ENCODE measurements at places on chromosomes 3 and 15.

DNA sequence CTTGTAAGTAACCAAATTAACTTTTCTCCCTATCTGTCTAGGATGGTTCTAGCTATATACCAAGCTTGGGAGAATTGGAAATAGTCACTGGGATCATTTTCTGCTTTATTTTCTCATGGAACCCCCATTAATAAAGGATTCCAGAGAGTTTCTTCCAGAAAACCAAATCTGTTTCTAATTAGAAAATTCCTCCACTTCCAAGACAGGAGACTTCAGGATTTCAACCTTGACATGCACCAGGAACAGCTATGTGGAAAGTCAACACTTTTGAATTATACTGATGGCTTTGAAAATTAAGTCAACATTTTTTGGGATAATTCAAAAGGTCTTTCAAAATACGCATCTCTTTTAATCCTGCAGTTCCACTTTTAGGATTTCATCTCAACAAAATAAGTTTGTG, 138.3 kb downstream of the MEX3B start:
- DNase-seq: no peak

DNA sequence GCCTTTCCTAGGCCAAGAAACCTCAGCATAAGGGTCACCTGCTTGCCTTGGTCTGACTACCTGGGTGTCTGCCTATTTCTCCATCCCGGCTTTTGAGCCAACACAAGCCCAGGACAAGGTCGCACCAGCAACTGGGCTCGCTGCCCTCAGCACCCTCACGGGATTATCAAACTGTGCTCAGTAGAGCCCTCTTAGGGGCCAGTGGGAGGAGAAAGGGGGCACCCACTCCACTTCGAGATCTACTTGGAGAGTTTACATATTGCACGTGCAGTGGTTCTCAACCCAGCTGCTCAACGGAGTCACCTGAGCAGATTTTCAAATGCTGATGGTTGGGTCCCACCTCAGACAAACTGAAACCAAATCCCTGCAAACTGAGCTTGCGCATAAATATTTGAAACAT, 31.1 kb downstream of the TSPAN3 start:
- no peak for DNase-seq

GRCh38 chr3:111577798-111578685, 17.1 kb downstream of the ZBED2 start:
- peak; percentile 70 for DNase-seq

GRCh38 chr3:5136919-5137429, 14.9 kb downstream of the ARL8B start:
- DNase-seq: no peak

DNA sequence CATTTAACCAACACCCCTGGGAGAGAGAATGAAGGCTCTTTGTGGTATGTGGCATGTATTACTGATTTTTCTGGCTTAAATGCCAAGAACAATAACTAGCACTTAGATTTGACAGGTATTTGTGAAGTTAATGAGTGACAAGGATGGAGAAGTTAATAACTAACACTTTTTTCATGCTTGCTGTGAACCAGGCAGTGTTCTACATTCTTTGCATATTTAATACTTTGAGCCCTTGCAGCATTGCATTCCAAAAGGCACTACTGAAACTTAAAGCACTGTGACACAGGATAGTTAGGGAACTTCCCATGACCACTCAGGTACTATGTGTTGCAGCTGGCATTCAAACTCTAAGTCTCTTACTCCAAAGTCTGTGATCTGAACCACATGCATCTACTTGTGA, 650.6 kb downstream of the ZPLD1 start:
- no peak for DNase-seq

DNA sequence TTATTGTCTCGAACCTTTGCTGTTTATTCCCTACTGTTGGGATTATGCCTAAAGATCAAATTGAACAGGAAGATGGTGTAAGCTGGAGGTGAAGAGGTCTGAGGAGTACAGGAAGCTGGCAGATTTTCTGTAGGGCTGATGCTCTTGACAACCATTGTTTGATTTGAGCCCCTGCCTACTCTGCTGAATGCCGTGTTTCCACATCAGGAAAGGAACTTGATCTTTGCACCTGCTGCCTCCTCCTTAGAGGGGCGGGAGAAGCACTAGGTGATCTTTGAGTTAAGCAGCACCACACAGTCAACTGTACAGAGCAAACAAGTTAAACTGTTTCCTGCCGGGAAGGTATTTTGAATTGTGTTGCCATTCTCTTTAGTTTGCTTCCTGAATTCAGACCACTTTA, 364.6 kb upstream of the EPHA6 start:
- DNase-seq: no peak

DNA sequence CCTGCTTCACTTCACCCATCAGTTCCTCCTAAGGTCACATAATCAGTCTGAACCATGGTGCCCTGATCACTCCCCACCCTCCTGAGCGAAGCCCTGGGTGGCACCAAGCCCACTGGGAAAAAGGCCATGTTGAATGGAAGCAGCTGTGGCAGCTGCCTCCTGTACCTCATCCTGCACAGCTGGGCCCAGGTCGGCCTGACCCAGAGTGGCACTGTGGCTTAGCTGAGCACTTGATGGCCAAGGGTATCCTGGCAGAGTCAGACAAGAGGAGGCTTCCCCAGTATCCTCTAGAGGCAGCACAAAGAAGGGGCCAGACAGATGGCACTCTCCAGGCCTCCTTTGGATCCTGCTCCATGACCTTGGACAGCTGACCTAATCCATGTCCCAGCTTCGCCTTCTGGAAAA, 68.4 kb downstream of the TLE3 start:
- DNase-seq: no peak

- DNase-seq: no peak
Observed at GRCh38 chr3:178072391-178073305, 463.6 kb upstream of the KCNMB2 start.

GRCh38 chr3:51670053-51670822, 814 bp upstream of the TEX264 start:
- DNase-seq: no peak

- no peak for DNase-seq
Observed at GRCh38 chr3:186361246-186361761, 730 bp downstream of the DGKG start.

DNA sequence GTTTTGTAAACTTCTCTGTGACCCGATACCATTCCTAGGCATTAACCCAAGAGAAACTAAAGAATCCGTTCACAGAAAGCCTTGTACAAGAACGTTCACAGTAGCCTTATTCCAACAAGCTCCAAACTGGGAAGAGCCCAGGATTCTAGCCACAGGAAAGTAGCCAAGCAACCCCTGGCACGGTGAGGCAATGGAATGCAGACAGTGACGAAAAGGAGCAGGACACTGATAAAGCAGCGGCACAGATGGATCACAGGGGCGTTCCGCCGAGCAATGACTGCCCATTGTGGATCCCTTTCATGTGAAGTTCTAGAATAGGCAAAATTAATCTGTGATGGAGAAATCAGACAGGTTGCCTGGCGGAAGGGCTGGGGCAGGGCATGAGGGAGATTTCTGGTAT, 198.7 kb upstream of the CHRNA7 start:
- DNase-seq: no peak

- DNase-seq: peak; percentile 86
Observed at GRCh38 chr15:75349851-75350588, 3.2 kb downstream of the NEIL1 start.

GRCh38 chr3:16897254-16897926, 12.6 kb downstream of the PLCL2 start:
- DNase-seq: no peak

DNA sequence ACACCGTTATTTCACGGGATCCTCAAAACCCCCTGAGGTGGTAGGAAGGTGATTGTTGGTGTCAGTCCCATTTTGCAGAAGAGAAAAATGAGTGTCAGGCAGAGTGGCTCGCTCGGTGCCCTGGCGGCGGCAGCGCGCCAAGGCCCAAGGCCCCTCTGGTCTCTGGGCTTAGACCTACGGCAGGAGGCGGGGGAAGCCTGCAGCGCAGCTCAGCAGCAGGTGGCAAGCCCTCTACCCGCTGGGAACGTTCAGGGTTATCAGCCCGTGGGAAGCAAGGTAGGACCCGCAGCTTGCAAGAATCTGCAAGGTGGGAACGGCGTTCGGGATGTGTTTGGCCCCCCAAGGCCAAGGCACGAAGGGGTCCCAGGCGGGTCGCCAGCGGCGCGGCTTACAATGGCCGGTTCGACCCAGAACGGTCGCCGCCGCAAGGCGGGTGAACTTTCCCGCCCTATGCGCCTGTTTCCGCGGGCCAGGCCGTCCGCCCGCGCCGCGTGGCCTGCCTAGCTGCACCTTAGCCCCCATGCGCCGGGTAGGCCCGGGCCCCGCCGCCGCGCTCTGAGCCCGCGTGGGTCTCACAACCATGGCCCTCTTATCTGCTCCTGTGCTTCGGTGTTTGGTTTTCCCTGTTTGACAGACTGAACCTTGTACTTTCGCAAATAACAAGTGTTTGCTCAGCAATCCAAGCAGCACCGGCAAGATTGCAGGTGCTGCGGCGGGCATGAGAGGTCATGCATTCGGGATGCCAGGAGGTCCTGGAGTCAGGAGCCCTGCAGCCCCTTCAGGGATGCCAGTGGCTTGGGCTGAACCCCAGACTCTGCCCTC, 39.7 kb downstream of the CCNL1 start:
- no peak for DNase-seq

Data from activated CD4-positive, alpha-beta T cell treated with anti-CD3 and anti-CD28 coated beads, Interleukin-2, Interleukin-4, amounts not matched to agents 100 ng/mL and 50 ng/mL, durations not matched to agents 16 hours and 8 hours (primary cell).